ENCODE measurements at places on chromosomes 5 and 9.

DNA sequence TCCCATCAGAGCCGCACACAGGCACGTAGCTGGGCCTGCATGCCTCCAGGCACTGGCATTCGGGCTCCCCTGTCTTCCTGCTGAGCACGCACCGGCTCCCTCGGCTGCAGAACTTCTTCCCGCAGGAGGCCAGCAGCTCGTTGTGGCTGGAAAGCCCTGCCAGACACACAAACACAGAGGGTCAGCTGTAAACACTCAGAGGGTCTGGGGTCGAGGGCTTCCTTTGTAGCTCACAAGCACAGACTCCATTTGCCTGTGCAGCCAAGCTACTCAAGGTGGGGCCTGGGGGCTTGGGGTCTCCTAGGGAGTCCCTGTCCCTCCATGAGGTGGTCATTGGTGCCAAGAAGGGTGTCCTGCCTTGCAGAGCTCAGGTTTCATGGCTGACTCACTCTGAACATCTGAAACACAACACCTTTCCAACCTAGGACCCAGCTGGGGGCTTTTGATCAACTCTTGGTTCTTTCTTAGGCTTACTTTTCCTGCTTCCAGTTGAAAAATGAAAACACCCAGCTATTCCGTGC is 211.4 kb downstream of the FSTL4 start:
- DNase-seq = no peak

DNA sequence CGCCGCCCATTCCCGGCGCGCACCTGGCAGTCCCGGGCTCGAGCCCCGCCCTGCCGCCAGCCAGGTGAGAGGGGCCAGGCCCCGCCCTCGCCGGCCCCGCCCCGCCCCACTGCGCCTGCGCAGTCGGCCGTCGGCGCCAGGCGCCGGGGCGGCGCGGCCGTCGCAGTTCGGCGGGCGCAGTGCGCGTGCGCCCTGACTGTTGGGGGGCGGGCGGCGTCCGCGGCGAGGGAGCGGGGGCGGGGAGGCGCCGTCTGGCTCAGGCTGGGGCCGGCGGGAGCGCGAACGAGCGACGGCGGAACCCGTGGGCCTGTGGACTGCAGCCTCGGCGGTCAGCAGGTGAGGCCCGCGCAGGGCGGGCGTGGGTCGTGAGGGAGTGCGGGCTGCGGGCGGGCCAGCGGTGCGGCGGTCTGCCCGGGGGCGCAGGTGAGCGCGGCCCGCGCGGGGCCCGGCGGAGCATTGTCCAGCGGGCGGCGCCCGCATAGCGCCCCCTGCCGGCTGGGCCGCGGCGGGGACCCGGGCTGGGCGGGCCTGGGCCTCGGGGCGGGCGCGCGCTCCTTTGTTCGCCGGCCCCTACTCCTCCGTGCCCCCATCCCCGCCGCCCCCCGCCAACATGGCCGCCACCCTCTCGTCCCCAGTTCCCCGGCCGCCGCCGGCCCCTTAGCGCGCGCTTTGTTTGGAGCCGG is at the start of gene SPIN1:
SPIN1 (plus strand) TSS at position 242 of the 683 bp plus-strand sequence. CDS start 38,096 bp downstream, outside the sequence.
- peak; percentile 78 for DNase-seq

- no peak for DNase-seq
Measured at GRCh38 chr5:40033009-40033408, 608.2 kb upstream of the DAB2 start.

DNA sequence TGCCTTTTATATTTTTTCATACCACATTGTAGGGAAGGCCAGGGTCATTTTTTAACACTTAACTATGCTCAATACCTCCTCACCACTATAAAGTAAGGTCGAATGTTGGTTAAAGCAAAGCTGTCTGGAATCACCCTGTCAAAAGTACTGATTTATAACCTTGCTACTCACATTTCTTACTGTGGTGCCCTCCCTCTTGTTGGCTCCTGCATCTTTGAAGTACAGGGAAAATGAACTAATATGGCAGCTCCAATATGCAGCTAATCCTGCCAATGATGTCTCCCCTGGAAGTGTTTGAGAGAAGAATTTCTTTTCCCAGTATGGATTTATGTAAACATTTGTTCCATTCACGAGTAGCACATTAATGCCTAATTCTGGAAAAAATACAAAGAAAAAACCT is 108.4 kb upstream of the RPS23 start:
- no peak for DNase-seq

GRCh38 chr5:104372376-104372775 is 809.8 kb upstream of the NUDT12 start:
- DNase-seq = no peak

DNA sequence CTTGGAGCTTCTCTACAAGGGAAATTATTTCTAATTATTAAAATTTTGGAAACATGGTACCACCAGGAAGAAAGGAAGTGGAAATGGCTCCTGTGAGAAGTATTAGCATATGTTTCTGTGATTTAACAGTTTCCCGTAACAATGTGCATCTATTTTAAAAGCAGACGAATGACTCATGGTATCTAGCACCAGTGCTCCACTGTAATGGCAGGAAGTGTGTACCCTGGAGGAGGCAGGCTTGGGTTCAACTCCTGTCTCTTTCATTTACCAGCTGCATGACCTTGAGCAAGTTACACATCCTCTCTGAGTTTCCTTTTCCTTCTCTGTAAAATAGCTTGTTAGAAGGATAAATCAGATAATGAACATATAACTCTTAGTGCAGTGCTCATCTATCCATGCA is 41.0 kb upstream of the ANGPTL2 start:
- DNase-seq = no peak

GRCh38 chr9:116641292-116642059 is 45.6 kb upstream of the TRIM32 start:
- DNase-seq = no peak

GRCh38 chr5:101080462-101081240 is 177.6 kb upstream of the ST8SIA4 start:
- DNase-seq = no peak

DNA sequence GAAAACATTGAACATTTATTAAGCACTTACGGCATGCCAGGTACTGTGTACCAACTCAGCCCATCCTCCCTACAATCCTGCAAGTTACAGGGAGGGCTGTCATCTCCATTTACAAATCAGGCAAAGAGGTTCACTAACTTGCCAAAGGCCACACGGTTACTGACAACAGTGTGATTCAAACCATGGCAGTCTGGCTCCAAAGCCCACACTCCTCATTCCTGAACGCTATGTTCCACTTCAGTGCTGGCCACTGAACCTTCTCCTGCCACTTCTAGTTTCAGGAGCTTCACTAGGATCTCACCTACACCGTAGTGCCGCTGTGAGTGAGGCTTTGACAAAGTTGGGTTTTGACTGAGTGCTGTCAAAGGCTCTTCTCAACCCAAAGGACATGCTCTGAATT is 7.2 kb upstream of the LIFR start:
- DNase-seq = no peak

GRCh38 chr5:142115937-142116614 is 7.5 kb downstream of the NDFIP1 start:
- DNase-seq = no peak

DNA sequence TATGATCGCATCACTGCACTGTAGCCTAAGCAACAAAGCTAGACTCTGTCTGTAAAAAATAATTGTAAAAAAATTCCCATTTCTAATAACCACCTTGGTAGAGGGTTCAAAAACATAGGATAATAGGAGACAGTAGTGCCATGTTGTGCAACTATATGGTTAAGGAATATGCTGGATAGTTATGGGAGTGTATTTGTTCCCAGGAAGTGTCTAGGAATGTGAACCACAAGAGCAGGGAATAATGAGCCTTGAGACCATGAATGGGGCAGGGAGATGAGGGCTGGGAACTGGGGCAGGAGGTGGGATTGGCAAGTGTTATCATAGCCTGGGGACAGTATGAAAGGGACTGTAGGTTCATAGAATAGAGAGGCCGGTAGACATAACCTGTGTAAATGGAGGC is 50.4 kb downstream of the RUSC2 start:
- DNase-seq = no peak

- no peak for DNase-seq
Measured at GRCh38 chr5:172554562-172554961, 86.5 kb upstream of the NEURL1B start.

- no peak for DNase-seq
Measured at GRCh38 chr9:86716326-86716922, 230.9 kb downstream of the GAS1 start.

- no peak for DNase-seq
Measured at GRCh38 chr5:32909207-32909606, 198.1 kb downstream of the NPR3 start.

GRCh38 chr5:979100-979817 is 29.3 kb upstream of the NKD2 start:
- DNase-seq = no peak

GRCh38 chr9:116318468-116319374 is 165.1 kb downstream of the PAPPA start:
- DNase-seq = no peak

GRCh38 chr5:173311818-173312585 is 16.2 kb downstream of the STC2 start:
- DNase-seq = no peak

DNA sequence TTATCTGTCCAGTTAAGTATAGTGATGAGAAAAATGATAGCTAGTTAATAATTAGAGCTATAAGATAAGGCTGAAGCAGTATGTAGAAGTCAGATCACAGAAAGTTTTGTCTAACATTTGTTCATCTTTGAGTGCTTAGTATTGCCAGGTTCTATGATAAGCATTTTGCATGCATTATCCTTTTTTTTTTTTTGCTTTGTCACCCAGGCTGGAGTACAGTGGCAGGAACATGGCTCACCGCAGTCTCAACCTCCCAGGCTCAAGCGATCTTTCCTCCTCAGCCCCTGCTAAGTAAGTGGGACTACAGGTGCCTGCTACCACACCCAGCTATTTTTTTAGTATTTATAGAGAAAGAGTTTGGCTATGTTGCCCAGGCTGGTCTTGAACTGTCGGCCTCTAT is 17.5 kb downstream of the BAAT start:
- DNase-seq = no peak

DNA sequence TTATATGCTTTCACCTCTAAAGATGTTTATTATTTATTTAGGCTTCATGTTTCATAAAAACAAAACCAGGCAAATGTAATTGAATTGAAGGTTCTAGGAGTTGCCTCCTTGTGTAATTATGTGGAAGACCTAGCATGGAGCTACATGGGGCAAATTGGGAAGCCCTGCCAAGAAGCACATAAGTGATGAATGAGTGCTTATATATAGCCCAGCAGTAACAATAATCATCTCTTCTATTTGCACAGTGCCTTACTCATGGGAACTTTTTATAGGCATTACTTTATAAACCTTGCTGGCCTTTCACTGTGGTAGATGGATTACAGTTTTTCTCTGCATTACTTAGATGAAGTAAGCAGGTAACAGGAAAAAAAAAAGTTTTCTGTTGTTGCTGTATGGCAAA is 40.0 kb upstream of the GRAMD2B start:
- no peak for DNase-seq

DNA sequence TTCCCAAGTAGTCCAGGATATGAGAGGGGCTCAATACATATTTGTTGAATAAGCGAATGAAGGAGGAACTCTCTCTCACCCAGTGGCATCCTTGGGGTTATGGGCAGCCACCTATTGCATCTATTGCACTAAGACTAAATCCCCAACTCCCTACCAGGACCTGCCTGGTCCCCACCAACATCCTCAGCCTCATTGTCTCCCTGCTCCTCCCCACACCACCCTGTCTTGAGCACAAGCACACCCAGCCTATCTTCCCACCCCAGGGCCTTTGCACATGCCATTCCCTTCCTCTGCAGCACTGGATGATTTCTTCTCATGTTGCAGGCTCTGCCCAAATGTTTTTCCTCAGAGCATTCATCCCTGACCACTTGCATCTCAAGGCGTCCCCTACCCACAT is 133.8 kb downstream of the BARX1 start:
- DNase-seq = no peak

DNA sequence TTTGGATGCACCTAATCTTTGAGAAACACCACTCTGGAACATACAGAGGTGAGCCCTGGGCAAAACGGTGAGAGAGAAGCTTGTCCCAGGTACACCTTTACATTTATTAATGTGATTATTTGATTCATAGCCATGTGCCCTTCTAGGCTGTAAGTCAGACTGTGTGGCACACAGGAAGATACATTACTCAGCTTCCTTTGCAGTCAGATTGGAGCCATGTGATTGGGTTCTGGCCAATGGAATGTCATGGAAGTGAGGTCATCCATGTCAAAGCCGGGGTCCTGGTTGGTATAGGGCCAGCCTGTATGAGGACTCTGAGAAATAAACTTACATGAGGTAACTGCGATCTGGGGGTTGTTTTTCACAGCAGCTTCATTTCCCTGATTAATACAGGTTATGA is 106.8 kb upstream of the CD180 start:
- no peak for DNase-seq

- DNase-seq = no peak
Measured at GRCh38 chr5:16013334-16014065, 166.1 kb downstream of the MARCHF11 start.

GRCh38 chr5:147818290-147818689 is 13.2 kb downstream of the SPINK1 start:
- no peak for DNase-seq

DNA sequence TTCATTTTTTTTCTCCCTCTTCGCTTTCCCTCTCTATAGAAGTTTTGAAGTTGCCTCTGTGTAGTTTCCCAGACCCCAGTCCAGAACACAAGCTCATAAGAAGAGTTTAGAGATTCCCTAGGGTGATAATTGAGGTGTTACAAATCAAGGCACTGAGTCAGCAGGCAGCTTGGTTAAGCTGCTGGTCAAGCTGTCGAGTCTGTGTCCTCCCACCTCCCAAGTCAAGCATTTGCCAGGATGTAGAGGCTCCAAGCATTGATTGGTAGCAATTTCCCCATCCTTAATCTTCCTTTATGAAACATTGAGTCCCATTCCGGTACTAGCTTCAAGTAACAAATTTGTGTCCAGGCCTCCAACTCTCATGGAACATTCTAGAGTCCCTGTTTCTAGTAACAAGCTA is 47.5 kb upstream of the SLC1A1 start:
- no peak for DNase-seq

DNA sequence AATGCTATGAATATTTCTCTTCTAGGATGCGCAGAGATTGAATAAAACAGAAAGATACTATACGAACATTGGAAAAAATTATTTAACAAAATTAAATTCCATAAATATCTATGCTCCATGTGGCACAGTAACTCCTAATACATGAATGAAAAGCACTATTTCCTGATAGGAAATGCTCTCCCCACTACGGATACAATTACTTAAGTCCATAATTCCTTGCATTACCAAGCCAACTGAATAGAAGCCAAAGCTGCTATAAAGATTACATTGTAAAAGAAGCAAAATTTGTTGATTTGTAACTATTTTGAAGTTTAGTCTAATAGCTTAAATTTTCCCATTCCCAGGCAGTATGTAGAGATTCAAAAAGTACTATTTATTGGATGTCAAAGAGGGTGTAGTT is 61.8 kb upstream of the SNX2 start:
- no peak for DNase-seq

- no peak for DNase-seq
Measured at GRCh38 chr5:141039517-141039916, 11.7 kb upstream of the PCDHB1 start.

GRCh38 chr5:61450493-61451279 is 118.6 kb downstream of the ZSWIM6 start:
- no peak for DNase-seq

DNA sequence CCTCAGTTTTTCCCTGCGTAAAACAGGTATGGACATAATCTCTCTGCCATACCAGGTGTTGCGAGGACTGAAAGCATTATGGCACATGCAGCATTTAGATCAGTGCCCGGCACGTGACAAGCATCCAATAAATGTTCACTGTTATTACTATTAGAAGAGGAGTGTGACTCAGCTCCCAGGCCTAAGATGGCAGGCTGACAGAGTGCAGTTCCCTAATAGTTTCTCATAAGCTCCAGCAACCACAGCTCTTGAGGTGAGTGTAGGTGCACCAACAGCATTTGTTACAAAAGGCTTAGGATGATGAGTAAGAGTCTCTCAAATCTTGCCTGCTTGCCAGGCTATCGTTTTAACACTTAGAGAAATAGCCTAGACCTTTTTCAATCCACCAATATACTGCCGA is 28.9 kb upstream of the GLIS3 start:
- no peak for DNase-seq
